ENCODE measurements at places on chromosomes 5 and 9.

GRCh38 chr9:130138171-130138653, 34.0 kb upstream of the NCS1 start:
- DNase-seq: peak; percentile 88

DNA sequence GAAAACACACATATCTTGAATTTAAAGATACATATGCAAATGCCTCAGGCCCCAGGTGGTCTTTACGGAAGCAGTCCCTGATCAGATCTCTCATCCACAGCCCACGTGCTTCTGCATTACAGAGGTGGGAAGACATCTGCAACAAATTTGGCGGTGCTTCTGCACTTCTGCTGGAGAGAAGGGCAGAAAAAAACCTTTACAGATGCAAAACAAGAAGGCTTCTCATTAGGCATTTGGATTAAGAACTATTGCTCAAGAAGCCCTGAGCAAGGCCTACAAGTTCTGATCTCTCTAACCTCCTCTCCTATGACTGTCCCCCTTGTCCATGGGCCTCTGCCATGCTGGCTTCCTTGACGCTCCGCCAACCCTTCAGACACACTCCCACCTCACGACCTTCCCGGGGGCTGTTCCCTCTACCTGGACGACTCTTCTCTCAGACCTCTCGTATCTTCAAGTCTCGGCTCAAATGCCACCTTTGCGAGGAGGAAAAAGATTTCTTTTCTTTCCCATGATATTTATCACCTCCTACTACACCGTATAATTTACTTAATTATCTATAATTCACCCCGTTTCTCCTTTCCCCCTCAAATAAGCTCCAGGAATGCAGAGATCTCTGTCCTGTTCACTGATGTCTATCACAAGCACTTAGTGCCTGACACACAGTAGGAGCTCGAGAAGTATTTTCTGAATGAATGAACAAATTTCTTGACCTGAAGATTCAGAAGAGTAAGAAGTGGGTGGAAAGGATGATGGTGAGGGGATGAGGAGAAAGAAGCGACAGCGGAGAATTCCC, 1.1 kb downstream of the MTMR12 start:
- no peak for DNase-seq

DNA sequence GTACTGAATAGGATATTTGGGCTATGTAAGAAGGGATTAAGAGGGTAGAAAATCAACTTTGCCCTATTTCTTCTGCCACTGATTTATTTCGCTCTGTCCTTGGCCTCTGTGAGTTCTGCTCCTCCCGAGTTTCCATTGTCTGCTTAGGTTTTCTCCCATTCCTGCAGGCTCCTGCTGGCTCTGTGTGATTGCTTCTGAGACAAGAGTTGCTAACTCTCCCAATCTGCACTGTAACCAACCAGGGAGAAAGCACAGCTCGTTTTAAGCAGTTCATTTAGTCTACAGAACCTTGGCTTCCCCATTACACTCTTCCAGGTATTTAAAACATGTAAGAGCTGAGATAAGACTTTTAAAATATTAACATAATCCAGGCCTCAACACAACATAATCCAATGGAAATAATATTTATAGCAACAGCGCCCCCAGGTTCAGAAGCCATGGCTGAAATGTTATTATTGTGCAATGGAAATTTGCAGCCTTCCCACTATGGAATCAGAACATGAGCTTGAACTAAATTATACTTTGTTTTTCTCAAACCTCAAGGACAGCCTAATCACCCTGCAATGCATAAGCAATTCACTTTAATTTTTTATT, 203.5 kb downstream of the ERCC6L2 start:
- DNase-seq: no peak

GRCh38 chr5:169745441-169746146, 108.5 kb downstream of the DOCK2 start:
- no peak for DNase-seq

DNA sequence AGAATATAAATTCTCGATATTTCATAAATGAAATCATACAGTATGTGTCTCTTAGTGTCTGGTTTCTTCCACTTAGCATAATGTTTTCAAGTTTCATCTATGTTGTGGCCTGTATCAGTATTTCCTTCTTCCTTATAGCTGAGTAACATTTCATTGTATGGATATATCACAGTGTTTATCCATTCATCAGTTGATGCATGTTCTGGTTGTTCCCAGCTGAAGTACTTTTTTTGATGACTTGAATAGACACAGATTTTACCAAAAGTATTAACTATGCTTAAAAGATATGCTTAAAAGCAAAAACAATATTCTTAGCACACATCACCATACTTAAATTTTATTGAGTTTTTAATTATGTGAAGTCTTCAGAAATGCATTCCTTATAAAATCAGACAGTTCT, 12.7 kb downstream of the RAB14 start:
- no peak for DNase-seq

GRCh38 chr9:30197954-30198353, 2186.5 kb upstream of the ACO1 start:
- DNase-seq: no peak

GRCh38 chr5:56688402-56688801, 126.9 kb upstream of the MAP3K1 start:
- DNase-seq: no peak
